ENCODE measurements at places on chromosomes 2 and 18. TPM values are rescaled to one million over a fixed set of nuclear protein-coding genes. Genes with fewer than 3 reads are reported as not detected.
A peak's percentile ranks its signal among the peaks of the same experiment; 100 is the strongest.

- DNase-seq = no peak
- no peaks in the 10 kb centered on the region for H3K27me3 ChIP-seq
- H3K27ac ChIP-seq = no peak overlapping the region
- H3K36me3 ChIP-seq = peaks cover 7% of the 10 kb centered on the region
- H3K4me1 ChIP-seq = peaks cover 10% of the 10 kb centered on the region
These were observed 5.1 kb upstream of the TTC27 start for GRCh38 chr2:32622570-32623310.

GRCh38 chr2:114651933-114652332, 209.5 kb downstream of the DPP10 start:
- no peak overlapping the region for H3K4me3 ChIP-seq
- H3K36me3 ChIP-seq = no peaks in the 10 kb centered on the region
- DNase-seq = no peak
- H3K27ac ChIP-seq = no peak overlapping the region
- H3K27me3 ChIP-seq = no peaks in the 10 kb centered on the region

GRCh38 chr18:23194155-23194996, 59.1 kb downstream of the CABLES1 start:
- peaks cover 24% of the 10 kb centered on the region for H3K4me1 ChIP-seq
- no peak overlapping the region for H3K4me3 ChIP-seq
- H3K27ac ChIP-seq = peak overlapping the region; percentile 46

DNA sequence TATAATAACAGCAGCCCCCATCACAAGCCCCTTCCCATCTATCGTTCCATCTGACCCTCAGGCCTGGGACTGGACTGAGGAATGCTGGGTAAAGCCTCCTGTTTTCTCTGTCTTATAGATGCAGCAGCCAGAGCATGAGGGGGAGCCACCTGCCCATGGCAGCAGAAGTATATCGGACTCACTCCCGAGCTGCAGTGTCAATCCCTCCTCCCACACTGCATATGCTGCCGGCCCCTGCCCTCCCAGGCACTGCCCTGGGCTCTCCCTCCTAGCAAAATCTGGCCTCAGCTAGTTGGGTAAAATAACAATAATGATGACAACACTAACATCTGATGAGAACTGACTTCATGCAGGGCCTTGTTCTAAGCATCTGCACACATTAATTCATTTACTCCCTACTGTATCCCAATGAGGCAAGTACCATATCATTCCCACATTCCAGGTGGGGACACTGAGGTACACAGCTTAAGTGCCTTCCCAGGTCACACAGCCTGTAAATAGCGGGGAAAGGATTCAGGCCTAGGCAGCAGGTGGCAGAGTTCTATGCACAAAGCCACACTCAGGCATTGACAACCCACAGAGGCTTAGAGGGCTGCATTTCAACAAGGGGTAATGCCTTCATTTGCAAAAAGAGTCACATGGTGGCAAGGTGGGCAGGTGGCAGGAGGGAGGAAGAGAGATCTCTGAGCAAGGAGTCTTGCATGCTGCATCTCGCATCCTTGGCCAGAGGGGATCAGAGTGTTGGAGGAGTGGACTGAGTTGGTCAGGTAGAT, 190.0 kb downstream of the ZBTB7C start:
- no peaks in the 10 kb centered on the region for H3K36me3 ChIP-seq
- DNase-seq = no peak
- H3K4me1 ChIP-seq = no peaks in the 10 kb centered on the region
- no peaks in the 10 kb centered on the region for H3K27me3 ChIP-seq
- H3K4me3 ChIP-seq = no peak overlapping the region

DNA sequence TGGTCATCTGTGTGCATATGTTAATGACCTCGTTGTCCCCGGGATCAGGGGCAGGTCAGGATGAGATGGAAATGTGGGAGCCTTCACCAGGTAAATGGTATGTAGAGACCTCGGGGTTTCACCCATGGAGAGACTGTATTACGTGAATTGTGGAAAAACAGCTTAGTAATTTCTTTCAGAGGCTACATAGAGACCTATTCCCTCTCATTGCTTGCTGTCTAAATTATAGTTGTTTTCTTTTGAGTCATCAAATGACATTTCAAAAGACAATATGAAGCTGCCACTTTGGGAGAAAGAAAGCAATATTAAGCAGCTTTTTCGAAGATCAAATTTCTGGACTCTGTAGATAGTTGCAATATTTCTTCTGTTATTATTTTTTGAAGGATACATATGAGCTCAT, 20.4 kb downstream of the ADAM23 start:
- H3K4me3 ChIP-seq = no peak overlapping the region
- H3K27ac ChIP-seq = no peak overlapping the region
- no peaks in the 10 kb centered on the region for H3K36me3 ChIP-seq
- DNase-seq = no peak
- H3K27me3 ChIP-seq = no peaks in the 10 kb centered on the region

- no peaks in the 10 kb centered on the region for H3K27me3 ChIP-seq
- no peak overlapping the region for H3K4me3 ChIP-seq
- DNase-seq = no peak
- H3K36me3 ChIP-seq = no peaks in the 10 kb centered on the region
- no peaks in the 10 kb centered on the region for H3K4me1 ChIP-seq
These were observed 86.0 kb downstream of the COL3A1 start for GRCh38 chr2:189060096-189060642.

GRCh38 chr2:211455216-211455841, 898.9 kb downstream of the CPS1 start:
- H3K36me3 ChIP-seq = no peaks in the 10 kb centered on the region
- H3K4me1 ChIP-seq = no peaks in the 10 kb centered on the region
- DNase-seq = no peak
- H3K27me3 ChIP-seq = no peaks in the 10 kb centered on the region
- H3K27ac ChIP-seq = no peak overlapping the region

- DNase-seq = no peak
- peaks cover 13% of the 10 kb centered on the region for H3K4me1 ChIP-seq
- no peaks in the 10 kb centered on the region for H3K36me3 ChIP-seq
These were observed 135.3 kb downstream of the INSIG2 start for GRCh38 chr2:118223511-118223991.

KCNG2 gene
- total RNA-seq = not detected

G6PC2 gene
- total RNA-seq = not detected

POTEC gene
- total RNA-seq = not detected

AGXT gene
- total RNA-seq = 0.44 TPM

CPO gene
- total RNA-seq = not detected

Data from upper lobe of left lung (tissue), 6 donors.